ENCODE measurements at places on chromosomes 7 and 10.

- DNase-seq, result peak; percentile 46
Measured at GRCh38 chr7:46454816-46455215, 533.7 kb upstream of the IGFBP3 start.

GRCh38 chr10:66678521-66678920 lies 247.3 kb upstream of the LRRTM3 start:
- DNase-seq, result peak; percentile 24

DNA sequence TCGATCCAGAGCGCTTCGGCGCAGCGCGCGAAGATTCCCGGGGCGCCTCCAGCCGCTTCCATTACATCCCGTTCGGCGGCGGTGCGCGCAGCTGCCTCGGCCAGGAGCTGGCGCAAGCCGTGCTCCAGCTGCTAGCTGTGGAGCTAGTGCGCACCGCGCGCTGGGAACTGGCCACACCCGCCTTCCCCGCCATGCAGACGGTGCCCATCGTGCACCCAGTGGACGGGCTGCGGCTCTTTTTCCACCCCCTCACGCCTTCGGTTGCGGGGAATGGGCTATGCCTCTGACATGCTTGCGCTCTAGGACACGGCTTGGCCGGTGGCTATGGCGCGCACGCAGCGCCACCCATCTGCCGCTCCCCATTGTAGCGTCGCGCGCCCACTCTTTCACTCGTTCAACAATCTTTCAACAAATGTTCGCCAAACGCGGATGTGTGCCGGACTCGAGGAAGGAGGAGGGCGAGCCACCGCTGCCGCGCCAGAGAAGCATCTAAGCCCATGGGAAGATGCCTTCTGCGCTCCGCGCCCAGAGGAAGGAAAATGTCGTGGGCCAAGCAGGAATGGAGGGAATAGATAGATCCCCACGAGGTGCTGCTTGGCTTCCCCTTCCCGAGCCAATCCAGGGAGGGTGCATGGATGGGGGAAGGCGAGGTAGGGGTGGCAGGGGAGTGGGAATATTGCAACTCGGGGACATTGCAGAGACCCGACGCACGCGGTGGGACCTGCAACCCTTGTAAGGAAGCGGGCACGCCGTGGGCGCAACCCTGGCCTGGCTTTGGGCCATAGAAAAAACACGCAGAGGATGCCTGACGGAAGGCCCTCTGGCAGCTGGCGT lies 5.1 kb upstream of the CYP26A1 start:
- peak; percentile 46 for DNase-seq

DNA sequence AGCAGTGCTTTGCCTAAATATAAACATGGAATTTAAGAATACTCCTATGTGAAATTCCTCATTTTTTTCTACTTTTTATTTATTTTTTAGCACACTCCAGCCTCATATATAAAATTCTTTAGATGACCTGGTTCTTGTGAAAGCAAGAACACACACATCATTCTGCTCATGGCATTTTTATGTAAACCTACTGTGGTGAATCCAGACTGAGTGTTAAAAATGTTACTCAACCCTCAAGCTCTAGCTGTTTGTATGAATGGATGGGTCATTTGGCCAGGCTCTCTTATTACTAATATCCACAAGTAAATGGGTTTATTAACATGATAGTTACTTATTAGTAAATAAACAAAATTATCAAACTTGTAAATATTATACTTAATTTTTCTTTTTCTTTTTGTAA lies 551.7 kb upstream of the LRRN3 start:
- DNase-seq, result peak; percentile 79

DNA sequence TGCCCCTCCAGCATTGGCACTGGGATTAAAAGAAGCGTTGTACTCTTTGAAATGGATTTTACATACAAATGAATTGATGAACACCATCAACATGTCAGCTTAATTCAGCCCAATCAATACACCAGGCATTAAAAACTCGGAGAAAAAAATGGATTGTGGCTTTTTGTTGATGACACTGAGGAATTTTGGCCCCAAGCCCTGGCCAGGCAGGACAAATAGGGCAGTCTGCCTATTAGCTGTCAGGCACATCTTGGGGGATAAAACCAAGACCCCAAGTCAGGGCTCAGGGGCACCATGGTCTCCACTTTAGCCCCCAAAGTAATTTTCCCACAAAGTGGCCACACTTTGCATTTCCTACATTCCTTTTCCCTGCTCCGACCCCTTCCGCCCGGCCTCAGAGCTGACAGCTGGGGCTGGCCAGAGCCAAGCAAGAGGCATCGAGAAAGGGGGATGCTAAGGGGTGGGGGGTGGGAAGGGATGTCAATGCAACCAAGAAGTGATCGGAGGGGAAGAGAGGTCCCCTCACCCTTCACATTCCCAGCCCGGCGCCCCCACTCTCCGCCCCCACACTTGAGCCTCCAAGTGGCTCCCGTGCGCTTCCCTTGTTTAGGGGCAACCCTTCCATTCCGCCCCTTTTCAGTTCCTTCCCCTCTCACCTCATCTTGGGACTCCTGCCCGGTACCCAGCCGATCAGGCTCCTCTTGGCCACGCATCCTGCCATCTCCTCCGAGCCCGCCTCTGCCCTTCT lies 711 bp downstream of the HIP1 start:
- peak; percentile 38 for DNase-seq

DNA sequence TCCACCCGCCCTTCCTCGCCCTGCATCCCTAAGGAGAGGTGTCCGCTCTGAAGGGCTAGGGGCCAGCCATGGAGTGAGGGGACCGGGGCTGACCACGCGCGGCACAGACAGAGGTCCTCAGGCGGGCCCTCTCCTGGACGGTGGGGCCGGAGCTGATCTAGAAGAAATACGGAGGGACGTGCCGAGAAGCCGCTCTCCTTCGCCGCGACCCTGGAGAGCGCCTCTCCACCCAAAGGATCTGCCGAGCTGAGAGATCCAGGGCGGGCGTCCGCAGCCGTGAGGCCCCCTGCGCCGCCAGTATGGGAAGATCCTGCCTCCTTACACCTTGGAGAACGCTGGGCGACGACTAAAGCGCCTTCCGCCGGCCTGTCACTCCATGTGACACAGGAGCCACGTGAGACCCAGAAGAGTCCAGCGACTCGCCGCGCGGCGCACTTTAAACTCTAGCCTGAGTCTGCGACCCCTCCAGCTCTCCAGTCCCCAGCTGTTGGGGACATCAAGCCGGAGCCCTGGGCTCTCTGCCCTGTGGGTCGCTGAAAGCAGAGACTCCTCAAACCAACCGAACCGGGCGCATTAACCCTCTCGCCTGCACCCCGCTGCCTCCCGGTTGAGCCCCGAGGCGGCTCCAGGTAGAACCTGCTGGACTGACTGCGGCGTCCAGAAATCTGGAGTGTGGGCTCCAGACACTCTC lies 1.5 kb upstream of the SFMBT2 start:
- no peak for DNase-seq

DNA sequence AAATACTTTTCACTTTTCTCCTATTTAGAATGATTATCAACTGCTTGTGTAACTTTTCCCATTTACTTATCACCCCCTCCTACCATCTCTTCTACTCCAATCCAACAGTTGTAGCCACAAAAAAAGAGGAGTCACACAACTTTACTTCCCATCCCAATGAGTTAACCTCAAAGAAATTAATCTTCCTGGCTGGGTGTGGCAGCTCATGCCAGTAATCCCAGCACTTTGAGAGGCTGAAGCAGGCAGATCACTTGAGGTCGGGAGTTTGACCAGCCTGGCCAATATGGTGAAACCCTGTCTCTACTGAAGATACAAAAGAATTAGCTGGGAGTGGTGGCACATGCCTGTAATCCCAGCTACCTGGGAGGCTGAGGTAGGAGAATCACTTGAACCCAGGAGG lies 19.9 kb downstream of the SYPL1 start:
- no peak for DNase-seq

DNA sequence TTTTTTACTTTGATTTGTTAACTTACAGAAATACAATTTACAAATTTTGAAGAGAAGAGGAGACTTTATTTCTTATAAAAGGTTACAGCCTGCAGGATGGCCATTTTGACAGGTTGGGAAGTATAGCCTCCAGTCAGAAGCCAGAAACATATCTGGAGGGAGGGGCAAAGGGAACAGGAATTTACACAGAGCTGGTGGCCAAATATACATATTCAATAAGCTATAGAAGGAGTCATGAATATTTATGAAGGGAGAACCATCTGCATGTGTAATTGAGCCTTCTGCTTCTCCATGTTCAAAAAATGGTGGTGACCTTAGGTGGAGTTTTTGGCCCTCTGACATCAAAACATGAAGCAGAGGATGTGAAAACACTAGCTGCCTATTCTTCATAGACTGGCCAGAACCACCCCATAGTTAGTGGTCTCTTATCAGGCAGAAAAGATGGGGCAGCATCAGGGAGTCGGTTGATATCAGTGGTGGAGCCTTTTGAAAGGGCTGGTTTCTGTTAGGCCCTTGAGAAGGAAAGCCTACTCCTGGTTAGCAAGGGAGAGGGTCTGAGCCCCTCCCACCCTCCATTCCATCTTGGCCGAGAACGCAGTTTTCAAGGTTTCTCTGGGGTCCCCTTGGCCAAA lies 57.2 kb downstream of the ENTPD1 start:
- DNase-seq, result no peak

GRCh38 chr7:98957766-98958165 lies 79.4 kb downstream of the TRRAP start:
- no peak for DNase-seq

DNA sequence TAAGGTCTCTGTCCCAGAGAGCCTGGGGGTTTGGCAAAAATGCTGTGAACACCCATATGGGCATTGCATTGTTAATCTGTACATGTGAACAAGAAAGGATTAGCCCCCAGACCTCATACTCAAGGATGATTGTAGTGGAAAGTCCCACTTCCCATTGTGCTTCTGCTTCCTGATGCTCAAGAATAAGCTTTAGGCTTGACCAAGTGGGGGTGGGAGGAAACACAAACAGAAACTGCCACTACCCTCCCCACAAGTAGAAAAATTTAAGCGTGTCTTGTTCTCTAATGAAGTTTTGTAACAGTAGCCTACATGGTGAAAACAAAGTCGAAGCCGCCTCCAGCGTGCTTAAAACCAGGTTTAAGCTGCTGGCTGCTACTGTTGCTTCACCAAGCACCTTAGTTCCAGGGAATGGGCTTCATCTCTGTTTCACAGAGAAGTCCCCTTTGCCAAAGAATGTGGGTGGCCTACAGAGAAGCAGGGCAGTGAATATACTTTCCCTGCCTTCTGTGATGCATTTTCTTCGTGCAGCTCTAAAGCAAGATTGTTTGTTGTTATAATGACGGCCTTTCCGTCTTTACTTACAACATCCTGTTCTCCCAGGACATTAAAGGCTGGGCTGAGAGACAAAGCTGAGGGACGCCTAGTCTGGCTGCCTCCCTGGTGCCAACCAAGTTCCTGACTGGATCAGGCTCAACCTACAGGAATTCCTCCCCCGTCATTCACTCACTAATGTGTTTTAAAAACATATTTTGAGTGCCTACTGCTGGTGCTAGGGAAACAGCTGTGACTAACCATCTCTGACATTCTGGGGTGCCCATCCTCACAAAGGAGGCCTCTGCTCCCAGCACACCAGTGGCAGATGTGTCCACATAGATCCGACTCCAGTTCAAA lies 32.1 kb upstream of the CCSER2 start:
- DNase-seq, result peak; percentile 93

GRCh38 chr7:14115701-14116100 lies 126.2 kb upstream of the ETV1 start:
- DNase-seq, result no peak

GRCh38 chr7:85997515-85997914 lies 646.2 kb upstream of the GRM3 start:
- no peak for DNase-seq

- DNase-seq, result no peak
Measured at GRCh38 chr10:35092851-35093250, 2.7 kb upstream of the CUL2 start.

GRCh38 chr7:116030651-116031276 lies at the start of gene TFEC:
TFEC (minus strand) TSS chr7:116030763; CDS start chr7:115984441, 46,322 bp downstream.
- DNase-seq, result peak; percentile 41

- DNase-seq, result no peak
Measured at GRCh38 chr7:66886152-66886551, 34.9 kb upstream of the TMEM248 start.

All from EH (cell line).